ENCODE measurements at places on chromosomes 2 and 18.
A peak's percentile ranks its signal among the peaks of the same experiment; 100 is the strongest.

GRCh38 chr2:205473791-205474190, 208.5 kb upstream of the NRP2 start:
- no peak for DNase-seq

DNA sequence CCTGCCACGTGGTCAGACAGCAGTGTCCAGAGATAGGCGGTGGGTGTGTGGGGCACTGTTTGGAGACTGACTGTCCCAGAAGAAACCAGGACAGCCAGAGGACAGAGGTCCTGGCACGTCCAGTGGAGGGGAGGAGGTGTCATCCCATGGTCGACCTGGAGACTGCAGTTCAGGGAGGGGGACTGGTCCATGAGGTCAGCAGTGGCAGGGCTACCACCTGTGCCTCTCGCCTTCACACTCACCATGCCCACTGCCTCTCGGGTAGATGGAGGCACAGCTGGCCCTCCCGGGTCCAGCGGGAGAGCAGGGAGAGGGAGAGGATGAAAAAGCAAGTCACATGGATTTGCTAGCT, 53.9 kb downstream of the INHBB start:
- peak; percentile 70 for DNase-seq

DNA sequence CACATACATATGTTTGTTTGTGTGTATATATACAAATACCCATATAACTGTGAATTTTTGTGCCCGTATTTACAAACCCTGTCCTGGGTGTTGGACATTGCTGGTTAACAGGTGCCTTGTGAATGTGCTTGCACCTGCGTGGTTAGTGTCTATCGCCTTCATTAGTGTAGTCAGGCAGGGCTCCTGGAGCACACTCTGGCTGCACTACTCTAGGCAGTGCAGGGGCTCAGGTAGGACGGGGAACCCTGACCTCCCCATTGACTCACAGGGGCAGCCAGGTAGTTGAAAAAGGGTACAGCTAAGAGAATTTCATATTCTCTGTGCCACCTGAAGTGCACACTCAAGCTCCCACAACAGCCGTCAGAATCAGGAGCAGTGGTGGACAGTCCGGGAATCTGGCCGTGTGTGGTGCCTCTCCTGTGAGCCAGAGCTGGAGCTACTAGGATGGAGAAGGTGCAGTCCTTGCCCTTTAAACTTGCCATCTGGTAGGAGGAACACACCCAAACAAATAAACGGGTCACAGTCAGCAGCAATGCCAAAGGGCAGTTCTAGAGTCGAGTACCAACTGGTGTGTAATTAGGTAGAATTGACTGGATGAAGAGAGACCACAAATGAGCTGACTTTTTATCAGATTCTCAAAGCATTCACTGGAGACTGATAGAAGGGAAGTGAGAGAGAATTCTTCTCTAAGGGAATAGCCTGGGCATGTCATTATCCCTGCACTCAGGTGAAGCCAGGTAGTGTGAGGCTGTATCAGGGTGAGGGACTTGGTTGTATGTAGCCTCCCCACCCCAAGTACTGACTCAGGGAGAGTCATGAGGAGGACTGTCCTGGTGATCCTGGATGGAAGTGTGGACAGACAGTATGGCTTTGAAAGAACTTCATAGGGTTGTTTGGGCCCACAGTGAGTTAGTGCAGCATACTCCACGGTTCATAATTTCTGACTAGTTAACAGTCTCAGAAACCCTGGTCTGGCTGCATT, 44.1 kb downstream of the FARP2 start:
- DNase-seq: no peak

GRCh38 chr2:174038462-174038861, 73.3 kb upstream of the SP3 start:
- DNase-seq: no peak

DNA sequence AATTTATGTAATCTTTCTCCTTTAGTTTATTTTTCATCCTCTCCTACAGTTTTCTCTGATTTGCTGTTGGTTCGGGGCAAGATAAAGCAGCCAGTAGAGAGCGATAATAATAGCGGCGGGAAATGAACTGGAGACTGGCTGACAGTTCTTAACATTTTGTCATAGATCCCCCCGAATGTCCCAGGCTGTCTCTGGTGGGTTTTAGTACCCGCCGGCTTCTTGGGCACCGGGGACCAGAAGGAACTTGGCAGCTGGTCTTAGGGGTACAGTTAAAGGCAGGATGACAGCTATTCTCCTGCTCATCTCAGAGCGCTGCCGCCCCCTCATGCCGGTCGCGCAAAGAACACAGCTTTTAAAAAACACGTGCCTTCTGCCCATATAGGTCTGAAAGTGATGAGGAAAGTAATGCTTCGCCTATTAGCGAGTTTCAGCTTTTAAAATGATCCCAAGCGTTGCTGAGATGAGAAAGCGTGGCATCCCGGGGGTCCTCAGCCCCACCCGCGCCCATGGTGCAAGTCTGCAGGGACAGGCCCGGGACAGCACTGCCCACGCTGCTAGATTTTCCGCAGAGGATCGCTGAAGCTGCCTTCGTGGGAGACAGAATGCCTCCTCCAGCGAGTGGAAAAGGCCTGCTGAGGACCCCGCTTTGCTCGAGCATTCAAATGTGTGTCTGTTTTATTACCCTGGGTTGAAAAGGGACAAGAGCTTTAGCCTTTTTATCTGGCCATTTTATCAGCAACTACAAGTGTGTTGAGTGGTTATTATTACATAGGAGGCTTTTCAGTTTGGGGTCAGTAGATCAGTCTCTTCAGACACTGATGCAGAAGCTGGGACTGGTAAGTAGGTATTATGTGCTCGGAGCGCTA, 3.8 kb downstream of the ONECUT2 start:
- no peak for DNase-seq

DNA sequence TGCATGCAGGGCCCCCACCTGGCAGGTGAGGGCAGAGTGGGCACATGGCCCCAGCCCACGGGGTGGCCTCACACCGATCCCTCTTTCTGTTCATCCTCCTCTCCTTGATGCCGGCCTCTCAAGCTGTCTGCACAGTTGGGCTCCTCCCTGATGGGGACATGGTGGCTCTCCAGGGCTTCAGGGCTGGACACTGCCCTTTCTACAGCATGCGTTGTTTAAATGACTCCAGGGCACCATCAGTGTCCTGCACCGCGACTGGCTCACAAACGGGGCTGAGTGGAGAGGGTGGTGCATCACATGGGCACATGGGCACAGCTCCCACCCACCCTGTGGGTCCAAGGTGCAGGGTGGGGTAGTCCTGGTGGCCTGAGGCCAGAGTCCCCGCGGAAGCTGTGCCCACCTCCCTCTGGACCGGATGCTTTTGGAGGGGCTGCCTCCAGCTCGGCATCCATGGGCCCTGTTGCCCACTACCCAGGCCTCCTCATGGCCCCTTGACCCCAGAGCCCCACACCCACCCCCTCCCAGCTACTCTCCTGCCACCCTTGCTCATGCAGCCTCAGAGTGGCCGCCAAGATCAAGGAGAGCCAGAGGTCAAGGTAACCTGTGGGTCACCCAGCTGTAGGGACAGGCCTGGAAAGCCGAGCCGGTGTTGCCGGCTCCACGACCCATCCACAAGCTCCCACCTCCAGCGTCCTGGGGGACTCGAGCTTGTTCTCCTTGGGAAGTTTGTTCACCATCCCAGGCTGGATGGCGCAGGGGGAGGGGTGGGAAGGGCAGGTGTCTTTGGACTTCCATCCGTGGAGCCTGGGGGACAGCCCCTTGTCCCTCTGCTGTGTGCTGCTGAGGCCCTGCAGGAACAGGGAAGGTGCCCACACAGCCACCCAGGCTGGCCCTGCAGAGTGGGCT, 12.3 kb upstream of the SNED1 start:
- DNase-seq: peak; percentile 74

GRCh38 chr2:20488782-20489181, 41.9 kb downstream of the RHOB start:
- peak; percentile 59 for DNase-seq

GRCh38 chr2:109316091-109316490, 187.1 kb downstream of the SH3RF3 start:
- DNase-seq: no peak

DNA sequence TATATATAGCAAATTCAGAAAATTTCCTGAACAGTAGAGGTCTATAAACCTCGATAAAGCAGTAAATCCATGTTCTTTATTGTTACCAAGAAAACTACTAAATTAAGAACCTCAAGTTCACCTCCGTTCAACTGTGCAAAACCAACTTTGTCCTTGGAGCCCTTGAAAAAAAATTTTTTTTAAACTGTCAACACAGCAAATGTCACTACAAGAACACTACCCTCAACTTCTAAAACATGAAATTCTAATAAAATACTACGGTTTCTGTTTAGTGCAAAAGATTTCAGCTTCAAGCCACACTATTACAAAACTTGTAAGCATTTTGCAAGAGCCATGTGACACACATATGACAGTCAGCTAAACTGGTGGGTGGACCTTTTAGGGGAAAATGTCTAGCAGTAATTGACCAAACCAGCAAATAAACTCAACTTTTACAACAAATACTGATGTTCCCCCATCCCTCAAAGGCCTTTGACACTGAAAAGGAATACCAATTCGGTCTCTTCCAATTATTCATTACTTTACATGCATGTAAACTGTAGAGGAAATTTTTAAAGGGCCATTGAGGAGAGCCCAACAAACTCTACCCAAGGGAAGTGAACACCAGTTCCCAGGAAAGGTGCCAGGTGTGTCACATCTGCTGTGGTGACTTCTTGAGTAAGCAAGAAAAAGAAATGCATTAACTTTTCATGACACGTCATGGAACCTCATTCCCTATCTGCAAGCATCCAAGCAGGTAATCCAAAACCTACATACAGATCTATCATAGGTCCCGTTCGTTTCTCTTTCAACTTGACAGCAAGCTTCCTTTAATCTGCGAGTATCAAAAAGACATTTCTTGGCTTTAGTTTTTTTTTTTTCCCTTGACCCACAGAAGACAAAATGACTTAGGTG, 1.4 kb downstream of the RAB1A start:
- no peak for DNase-seq

DNA sequence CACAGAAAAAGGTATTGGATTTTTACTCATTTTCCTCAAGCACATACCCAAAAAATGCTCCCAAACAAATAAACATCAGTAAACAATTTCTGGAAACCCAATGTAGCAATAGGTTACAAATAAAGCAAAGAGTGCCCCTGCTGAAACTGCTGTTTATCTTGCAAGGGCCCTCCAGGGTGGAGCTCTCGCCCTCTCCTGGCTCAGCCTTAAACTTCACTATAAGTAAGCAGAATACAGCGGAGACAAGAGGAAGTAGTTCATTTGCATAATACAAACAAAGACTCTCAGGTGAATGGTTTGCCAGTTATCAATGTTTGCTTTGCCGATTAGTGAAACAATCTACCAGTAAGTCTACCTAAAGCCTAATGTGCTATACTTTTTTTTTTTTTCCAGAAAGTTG, 437.6 kb downstream of the DLGAP1 start:
- DNase-seq: no peak

DNA sequence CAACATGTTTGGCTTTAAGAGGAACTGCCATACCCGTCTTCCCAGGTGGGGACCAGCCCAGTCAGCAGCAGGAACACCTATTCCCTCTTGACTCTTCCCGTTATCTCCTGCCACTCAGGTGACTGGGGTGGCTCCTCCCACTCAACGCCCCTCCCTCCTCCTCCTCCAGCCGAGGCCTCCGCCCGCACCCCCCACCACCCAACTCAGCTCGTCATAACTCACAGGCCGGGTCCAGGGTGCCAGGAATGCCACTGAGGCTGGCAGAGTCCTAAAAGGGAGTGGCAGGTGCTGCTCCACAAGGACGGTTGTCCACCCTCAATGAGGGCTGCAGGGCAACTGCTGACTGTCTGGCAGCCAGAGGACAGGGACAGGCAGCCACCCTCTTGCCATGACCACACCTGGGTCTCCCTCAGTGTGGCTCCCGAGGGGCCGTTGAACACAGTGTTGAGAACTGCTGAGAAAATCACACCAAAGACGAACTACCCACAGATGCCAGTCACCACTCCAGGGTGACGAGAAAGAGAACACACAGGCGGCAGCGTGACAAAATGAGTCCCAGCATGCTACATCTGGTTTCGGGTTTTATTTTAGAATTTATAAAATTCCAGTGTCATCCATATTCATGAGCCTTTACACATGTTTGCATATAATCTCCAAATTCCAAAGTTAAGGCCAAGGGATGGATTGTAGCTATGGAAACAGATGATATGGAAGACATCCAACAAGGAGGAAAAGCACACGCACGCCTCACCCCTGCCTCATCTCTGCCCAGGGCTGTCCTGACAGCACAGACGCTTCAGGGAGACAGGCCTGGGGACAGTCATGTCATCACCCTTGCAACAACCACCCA, 38.5 kb downstream of the ANO7 start:
- no peak for DNase-seq

GRCh38 chr2:29759360-29759759, 162.0 kb downstream of the ALK start:
- no peak for DNase-seq

DNA sequence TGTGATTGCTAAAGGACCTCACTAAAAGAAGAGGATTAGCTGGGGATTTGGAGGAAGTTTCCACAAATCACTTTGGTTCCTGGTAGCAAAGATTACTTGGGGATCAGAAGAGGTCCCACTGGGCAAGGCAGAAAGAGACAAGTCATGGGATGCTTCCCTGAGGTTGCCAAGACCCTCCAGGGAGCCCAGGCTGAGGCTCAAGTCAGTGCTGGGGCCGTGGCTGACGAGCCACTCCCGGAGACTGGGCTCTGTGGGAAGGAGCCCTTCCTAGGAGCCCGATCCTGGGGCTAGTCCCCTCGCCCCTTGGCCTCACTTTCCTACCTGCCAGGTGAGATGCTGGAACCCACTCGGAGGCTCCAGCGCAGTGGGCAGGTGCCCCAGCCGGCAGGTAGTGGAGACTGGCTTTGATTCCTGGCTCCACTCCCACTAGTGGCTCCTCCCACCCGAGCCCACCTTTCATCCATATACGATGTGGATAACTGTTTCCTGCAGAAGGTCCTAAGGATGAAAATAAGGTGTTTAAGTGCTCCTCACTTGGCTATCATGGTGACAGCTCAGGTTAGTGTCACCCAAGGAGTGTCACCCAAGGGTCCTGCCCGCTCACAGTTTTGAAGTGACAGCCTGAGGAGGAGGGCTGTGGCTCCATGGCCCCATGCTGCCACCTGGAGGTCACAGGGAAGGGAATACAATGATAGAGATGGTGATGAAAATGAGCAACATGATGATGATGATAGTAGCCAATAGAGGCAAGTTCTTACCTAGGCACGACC, 100.5 kb downstream of the CAPN13 start:
- peak; percentile 84 for DNase-seq

GRCh38 chr2:86358957-86359356, 21.5 kb upstream of the REEP1 start:
- DNase-seq: no peak

- no peak for DNase-seq
Observed at GRCh38 chr18:3869848-3870247, 419.9 kb downstream of the TGIF1 start.

GRCh38 chr2:204850581-204850980, 305.3 kb downstream of the PARD3B start:
- DNase-seq: no peak

GRCh38 chr18:79950515-79951341, 725 bp downstream of the SLC66A2 start:
- DNase-seq: peak; percentile 74

DNA sequence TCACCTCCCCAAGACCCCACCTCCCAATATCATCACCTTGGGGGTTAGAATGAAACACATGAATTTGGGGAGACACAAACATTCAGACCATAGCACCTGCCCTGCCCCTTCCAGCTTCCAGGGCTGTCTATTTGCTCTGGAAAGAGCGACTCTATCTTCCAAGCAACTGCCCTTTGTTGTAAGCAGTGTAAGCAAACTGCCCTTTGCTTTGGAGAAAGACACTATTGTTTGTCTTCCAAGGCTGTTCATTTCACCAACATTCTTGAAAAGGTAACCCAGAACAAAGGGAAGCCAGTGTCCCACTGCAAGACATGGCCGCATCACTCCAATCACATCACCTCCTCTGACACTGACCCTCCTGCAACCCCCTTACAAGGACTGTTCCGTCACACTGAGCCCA, 16.9 kb upstream of the SEH1L start:
- DNase-seq: no peak

All from cardiac septum (tissue), 1 donor.